ENCODE measurements at places on chromosomes 7 and 10. TPM values are rescaled to one million over a fixed set of nuclear protein-coding genes. Genes with fewer than 3 reads are reported as not detected.

The SLC39A12 gene
- 0.23 TPM for polyA plus RNA-seq

The BAG3 gene
- polyA plus RNA-seq: 12.6 TPM

The BCCIP gene
- polyA plus RNA-seq: 74.3 TPM

DNA sequence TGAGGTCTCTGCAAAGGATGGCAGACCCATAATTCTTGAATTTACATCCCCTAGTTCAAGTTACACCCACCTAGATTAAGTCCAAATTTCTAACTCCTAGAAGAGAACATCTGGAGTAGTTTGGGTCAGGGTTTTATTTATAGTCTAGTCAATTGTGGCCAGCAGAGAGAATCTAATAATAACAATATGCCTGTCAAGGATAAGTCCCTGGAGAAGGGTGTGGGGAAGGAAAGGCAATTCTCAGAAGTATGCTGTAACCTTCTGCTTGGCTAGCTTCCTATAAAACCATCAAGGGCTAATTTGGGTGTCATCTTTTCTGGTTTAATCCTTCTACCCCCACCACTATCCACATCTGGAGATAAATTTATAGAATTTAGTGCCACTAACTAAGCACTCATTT is 52.8 kb upstream of the SEMA3E start:
- DNase-seq: no peak

DNA sequence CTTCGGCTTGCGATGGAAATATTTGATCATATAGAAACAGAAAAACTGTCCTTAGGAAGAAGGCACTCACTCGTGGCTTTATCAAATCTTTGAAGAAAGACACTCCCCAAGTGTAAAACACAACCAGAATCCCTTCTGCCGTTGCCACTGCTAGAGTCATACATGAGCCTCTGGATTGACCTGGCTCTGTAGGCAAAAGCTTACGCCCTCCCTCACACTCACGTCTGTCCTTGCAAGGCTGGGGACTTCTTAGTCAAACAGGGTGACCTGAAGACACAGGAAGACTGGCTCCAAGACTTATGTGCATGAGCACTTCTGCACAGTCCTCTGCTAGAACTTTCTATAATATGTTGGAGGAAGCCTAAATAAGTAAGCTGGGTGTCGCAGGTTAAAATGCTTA is 135.4 kb upstream of the MDFIC start:
- no peak for DNase-seq

GRCh38 chr7:112510001-112510742 is 29.4 kb downstream of the LSMEM1 start:
- no peak for DNase-seq

- no peak for DNase-seq
Observed at GRCh38 chr7:7399707-7400106, 136.0 kb downstream of the COL28A1 start.
